Body of pancreas (tissue), 4 donors: ENCODE measurements at places on chromosomes 2 and 18. TPM values are rescaled to one million over a fixed set of nuclear protein-coding genes. Genes with fewer than 3 reads are reported as not detected.
A peak's percentile ranks its signal among the peaks of the same experiment; 100 is the strongest.

GRCh38 chr2:134074619-134075018 is 179.3 kb upstream of the MGAT5 start:
- no peaks in the 10 kb centered on the region for H3K27me3 ChIP-seq
- no peak for DNase-seq
- no peak overlapping the region for H3K4me3 ChIP-seq
- no peak overlapping the region for H3K27ac ChIP-seq

GRCh38 chr2:202019689-202020450 is 13.8 kb upstream of the FZD7 start:
- no peak for DNase-seq
- no peaks in the 10 kb centered on the region for H3K4me1 ChIP-seq
- H3K4me3 ChIP-seq: no peak overlapping the region
- no peaks in the 10 kb centered on the region for H3K27me3 ChIP-seq

- no peaks in the 10 kb centered on the region for H3K36me3 ChIP-seq
- no peak for DNase-seq
- H3K4me3 ChIP-seq: no peak overlapping the region
These were observed 72.6 kb upstream of the FIGN start for GRCh38 chr2:163808406-163808805.

The LRRC30 gene
- not detected for total RNA-seq

DNA sequence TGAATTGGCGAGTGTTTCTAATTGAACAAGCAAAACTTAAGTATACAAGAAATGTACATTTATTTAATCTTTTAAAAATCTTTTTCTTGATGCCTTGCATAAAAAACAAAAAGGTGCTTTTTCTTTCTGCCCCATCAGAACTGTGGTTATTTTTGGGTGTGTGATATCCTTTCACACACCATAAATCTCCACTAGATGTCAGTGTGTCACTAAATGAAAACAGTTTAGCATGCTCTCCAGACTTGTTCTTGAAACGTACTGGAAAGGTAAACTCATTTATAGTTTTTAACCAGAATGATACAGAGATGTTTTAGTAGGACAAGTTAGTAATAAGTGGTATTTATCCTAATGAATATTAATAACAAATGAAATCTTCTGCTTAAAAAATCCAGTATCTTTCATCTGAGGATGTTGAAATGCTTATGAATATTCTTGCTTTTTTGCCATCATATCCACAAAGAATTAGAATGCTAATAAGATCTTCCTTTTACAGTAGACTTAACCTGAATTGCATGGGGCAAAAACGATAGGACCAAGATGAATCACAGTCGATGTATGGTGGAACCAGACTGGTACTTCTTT is 96.8 kb downstream of the UBE2E3 start:
- H3K4me1 ChIP-seq: no peaks in the 10 kb centered on the region
- H3K27ac ChIP-seq: no peak overlapping the region
- H3K36me3 ChIP-seq: peaks cover 2% of the 10 kb centered on the region
- no peaks in the 10 kb centered on the region for H3K27me3 ChIP-seq
- H3K4me3 ChIP-seq: no peak overlapping the region

GRCh38 chr2:59888015-59888414 is 665.4 kb downstream of the BCL11A start:
- no peak overlapping the region for H3K4me3 ChIP-seq
- H3K27ac ChIP-seq: no peak overlapping the region
- DNase-seq: no peak
- no peaks in the 10 kb centered on the region for H3K36me3 ChIP-seq
- peaks cover 20% of the 10 kb centered on the region for H3K4me1 ChIP-seq

GRCh38 chr2:64653109-64654062 is at the start of gene SERTAD2:
TSS of gene SERTAD2 (minus strand) at chr2:64653913. CDS start at chr2:64636871, 17,042 bp downstream.
- peaks cover 48% of the 10 kb centered on the region for H3K4me1 ChIP-seq
- no peaks in the 10 kb centered on the region for H3K27me3 ChIP-seq
- H3K36me3 ChIP-seq: no peaks in the 10 kb centered on the region
- peak; percentile 92 for DNase-seq
- peak within 1 kb of the TSS; percentile 100 for H3K27ac ChIP-seq
- H3K4me3 ChIP-seq: peak within 1 kb of the TSS; percentile 85

GRCh38 chr2:241199286-241199685 is 10.8 kb downstream of the ANO7 start:
- H3K4me1 ChIP-seq: no peaks in the 10 kb centered on the region
- H3K27me3 ChIP-seq: no peaks in the 10 kb centered on the region
- DNase-seq: no peak
- no peaks in the 10 kb centered on the region for H3K36me3 ChIP-seq

DNA sequence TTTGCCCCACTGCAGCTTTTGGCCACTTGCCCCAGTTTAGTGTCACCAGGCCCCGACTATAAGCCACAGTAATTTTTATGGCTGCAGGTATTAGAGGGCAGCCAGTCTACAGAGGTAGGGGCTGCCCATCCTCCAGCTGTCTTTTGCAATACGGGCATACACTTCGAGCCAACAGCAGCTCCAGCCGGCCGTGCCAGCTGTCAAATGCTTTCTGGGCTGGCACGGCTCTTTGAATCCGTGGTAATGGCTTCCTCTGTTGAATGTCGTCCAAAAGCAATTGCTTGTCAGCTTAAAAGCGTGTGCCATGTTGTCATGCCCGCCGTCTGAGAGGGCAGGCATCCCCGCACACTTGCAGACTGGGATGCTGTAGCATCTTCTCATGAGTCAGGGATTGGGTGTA is 41.3 kb downstream of the BCL2L11 start:
- H3K27ac ChIP-seq: no peak overlapping the region
- peak; percentile 84 for DNase-seq
- H3K4me3 ChIP-seq: no peak overlapping the region
- H3K36me3 ChIP-seq: no peaks in the 10 kb centered on the region
- H3K27me3 ChIP-seq: no peaks in the 10 kb centered on the region

The PROKR1 gene
- total RNA-seq: not detected

The MYCN gene
- not detected for total RNA-seq

- no peaks in the 10 kb centered on the region for H3K4me1 ChIP-seq
- no peak overlapping the region for H3K27ac ChIP-seq
- H3K4me3 ChIP-seq: no peak overlapping the region
- no peaks in the 10 kb centered on the region for H3K27me3 ChIP-seq
- H3K36me3 ChIP-seq: no peaks in the 10 kb centered on the region
- no peak for DNase-seq
These were observed 78.4 kb upstream of the ARL5A start for GRCh38 chr2:151906633-151906998.

DNA sequence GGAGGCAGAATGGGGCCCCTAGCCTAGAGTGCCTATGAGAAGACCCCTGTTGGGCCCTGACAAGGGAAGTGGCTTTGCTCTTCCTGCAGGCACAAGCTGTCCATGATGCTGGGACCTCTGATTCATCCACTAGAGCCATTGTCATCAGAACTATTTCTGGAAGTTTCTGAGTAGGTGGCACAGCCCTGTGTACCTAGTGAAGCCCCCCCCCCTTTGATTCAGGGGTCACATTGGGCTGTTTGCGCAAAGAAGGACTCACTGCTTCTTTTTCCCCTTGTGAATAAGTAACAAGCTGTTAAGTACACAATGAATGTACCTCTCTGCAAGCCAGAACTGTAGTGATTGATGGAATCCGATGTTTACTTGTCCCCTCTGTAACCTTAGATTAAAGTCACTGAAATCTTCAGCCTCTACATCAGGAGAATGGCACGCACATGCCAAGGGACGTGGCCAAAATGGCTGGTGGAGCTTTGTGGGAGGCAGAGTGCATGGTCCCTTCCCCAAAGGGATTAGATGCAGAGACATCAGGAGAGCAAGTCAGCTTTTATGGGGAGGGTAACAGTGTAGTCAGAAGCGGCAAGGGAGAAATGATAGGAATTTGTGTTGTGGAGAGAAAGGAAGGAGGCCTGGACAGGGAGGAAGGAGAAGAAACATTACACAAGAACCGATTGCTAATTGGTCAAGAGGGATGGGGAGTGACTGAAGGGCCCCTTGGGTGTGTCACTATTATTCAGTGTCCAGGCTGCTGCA is 267.6 kb upstream of the RAB12 start:
- H3K4me3 ChIP-seq: no peak overlapping the region
- no peaks in the 10 kb centered on the region for H3K36me3 ChIP-seq
- peak; percentile 56 for DNase-seq

DNA sequence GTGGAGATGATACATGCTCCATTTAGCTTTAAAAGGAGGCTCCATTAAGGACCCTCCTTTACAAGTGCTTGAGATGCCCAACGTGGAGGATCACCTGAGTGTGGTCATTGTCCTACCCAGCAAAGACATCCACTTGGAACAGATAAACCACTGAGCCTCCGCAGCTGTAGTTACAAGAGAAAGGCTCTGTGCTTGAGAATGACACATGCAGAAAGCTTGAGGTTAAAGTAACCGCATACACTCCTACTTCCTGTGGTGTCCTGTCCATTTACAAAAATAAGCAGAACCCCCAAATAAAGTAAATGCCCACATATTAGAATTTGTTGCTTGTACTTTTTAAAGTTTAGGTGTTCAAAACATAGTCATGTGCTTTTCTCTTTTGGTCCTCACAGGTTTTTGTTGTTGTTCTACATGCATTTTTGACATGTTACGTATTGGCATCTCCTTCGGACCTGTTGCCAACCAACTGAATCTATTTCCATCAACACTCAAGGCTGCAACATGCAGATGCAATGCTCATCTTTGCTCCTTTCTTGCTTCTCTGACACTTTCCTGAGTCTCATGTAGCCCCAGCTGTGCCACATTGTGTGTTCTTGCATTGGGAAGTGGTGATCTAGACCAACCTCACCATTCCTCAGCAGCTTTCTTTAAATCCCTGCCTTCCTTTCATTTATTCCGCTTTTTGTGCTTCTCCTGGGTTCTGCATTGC is 56.0 kb downstream of the SERPINB7 start:
- H3K27ac ChIP-seq: no peak overlapping the region
- no peak overlapping the region for H3K4me3 ChIP-seq
- H3K4me1 ChIP-seq: no peaks in the 10 kb centered on the region
- H3K36me3 ChIP-seq: no peaks in the 10 kb centered on the region
